CD4-positive, alpha-beta T cell treated with Interleukin-1 beta for 1 hour (primary cell): ENCODE measurements at places on chromosomes 5 and 9.
A peak's percentile ranks its signal among the peaks of the same experiment; 100 is the strongest.

DNA sequence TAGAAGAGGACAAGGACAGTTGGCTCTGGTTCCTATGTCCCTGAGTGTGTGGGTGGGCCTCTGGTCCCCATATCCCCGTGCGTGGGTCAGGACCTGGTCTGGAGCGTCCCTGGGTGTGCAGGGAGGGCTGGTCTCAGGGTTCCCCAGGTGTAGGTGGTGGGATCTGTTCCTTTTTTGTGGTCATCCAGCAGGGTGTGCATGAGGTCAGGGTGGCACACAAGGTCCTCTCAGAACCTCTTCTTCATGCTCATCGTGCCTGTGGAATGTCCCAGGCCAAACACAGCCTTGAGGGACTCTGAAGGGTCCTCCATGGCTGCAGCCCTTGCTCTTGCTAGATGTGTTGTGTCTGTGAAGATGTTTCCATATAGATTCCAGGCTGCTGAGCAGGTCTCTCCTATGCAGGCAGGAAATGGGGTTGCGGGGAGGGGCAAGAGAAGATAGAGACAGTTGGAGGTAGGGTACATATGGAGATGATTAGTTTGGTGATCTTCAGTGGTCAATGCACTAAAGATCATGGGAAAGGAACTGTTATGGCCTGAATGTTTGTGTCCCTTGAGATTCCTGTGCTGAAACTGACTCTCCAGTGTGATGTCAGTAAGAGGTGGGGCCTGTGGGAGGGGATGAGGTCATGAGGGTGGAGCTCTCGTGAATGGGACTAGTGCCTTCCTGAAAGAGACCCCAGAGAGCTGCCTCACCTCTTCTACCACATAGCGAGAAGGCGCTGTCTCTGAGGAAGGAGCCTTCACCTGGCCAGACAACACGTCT lies 53.1 kb downstream of the NXNL2 start:
- no peak for DNase-seq

GRCh38 chr9:130327070-130327780 lies 61.7 kb downstream of the HMCN2 start:
- no peak for DNase-seq

GRCh38 chr9:74282526-74283253 lies 214.4 kb upstream of the RORB start:
- DNase-seq: no peak

- no peak for DNase-seq
These were observed 1.9 kb upstream of the PAEP start for GRCh38 chr9:135559606-135560005.

DNA sequence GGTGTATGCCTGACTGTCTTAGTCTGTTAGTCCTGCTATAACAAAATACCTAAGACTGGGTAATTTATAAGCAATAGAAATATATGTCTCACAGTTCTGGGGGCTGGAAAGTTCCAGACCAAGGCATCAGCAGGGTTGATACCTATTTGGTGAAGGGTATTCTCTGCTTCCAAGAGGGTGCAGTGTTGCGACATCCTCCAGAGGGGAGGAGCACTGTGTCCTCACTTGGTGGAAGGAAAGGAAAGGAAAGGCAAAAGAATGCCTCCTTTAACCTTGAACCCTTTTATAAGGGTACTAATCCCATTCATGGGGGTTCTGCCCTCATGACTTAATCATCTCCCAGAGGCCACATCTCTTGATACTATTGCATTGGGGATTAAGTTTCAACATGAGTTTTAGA lies 42.0 kb upstream of the SLC24A2 start:
- no peak for DNase-seq

- no peak for DNase-seq
These were observed 70.8 kb upstream of the ENTREP1 start for GRCh38 chr9:69254223-69254622.

DNA sequence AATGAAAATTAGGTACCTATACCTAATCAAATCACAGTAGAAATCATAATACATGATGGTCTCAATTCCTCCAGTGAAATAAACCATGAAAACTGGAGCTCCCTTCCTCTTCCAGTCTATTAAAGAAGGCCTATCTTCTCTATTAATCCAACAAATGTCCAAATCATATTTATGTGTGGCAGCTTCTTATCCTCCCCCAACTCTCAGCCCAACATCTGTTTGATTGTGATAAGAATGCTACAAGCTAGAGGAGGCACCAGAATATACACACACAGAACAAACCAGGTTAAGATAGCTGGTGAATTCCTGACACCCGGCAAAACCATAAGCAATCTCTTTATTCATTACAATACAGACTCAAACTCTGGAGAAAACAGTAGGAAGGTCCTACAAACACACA lies 110.8 kb downstream of the FBXL17 start:
- no peak for DNase-seq

DNA sequence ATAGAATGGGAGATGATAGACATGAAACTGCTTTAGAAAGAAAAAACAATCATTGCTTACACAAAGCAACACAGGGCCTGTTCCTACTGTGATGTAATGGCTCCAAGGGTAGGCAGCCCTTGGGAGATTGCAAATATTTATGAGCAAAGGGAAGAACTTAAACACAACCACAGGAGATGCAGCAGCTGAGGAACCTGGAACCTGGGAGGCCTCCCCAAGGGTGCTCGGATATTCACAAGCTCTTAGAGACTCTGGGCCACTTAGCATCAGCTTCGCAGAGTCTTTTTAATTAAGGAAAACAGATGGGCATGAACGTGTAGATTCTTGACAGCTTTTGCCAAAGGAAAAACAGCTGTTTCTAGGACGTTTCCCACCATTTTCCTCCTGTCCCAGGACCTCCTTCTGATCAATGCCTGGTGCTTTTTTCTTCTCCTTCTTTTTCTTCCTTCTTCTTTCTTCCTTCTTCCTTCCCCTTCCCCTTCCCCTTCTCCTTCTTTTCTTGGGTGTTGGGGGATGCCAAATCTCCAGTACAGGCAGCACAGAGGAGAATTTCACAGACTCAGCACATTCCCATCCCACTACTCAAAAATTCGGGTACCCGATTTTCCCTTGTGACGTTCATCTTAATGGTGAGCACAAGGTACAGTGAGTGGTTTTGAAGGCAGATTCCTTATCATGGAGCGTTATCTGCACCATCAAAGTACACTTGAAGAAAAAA lies 28.1 kb upstream of the TCF7 start:
- no peak for DNase-seq

GRCh38 chr5:61468483-61468865 lies 136.4 kb downstream of the ZSWIM6 start:
- DNase-seq: no peak

- DNase-seq: no peak
These were observed 154.2 kb upstream of the WWC1 start for GRCh38 chr5:168137265-168137664.

- DNase-seq: peak; percentile 17
These were observed 121.9 kb upstream of the RFX3 start for GRCh38 chr9:3647652-3648051.

GRCh38 chr9:28272127-28272526 lies 698.8 kb upstream of the C9orf72 start:
- DNase-seq: no peak

GRCh38 chr5:158007336-158007735 lies 148.4 kb upstream of the CLINT1 start:
- DNase-seq: no peak

GRCh38 chr9:18058564-18059442 lies 415.1 kb upstream of the ADAMTSL1 start:
- DNase-seq: no peak

GRCh38 chr5:149237662-149238061 lies 34.0 kb upstream of the AFAP1L1 start:
- no peak for DNase-seq

DNA sequence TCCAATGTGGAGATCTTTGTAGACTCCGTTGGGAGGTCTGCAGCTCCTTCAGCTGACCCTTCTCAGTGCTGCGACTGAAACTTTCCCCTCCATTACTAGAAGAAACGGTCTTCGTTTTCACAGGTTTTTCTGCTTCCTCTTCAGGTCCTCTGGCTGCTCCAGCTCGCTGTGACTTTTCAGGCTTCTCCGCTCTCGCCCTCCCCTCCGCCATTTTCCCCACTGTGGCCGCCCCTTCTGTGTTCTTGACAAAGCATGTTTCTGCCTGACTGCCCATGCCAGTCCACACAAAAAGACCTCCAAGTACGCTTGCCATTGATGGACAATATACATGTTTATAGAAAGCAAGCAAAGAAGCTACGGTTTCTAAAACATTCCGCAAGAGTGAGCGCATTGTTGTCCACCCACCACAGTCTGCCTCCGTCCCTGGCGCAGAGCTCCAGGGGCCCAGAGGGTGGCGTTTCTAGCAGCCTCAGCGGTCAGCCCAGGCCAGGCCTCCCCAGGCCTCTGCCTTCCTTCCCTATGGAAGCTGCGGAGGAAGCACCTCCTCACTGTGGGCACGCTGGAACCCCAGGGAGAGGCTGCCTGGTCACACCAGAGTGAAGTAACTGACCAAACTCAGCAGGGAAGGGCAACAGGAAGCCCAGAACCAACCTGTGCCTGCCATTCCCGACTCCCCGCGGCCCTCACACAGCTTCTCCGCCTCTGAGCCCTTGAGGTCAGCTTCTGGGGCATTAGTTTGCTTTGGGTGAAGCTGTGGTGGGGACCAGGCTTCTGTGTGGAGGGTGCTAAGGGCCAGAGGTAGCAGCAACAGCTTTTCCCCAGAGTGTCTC lies 19.9 kb upstream of the S1PR3 start:
- no peak for DNase-seq

- no peak for DNase-seq
These were observed 803.9 kb upstream of the CDH10 start for GRCh38 chr5:25448646-25449045.

DNA sequence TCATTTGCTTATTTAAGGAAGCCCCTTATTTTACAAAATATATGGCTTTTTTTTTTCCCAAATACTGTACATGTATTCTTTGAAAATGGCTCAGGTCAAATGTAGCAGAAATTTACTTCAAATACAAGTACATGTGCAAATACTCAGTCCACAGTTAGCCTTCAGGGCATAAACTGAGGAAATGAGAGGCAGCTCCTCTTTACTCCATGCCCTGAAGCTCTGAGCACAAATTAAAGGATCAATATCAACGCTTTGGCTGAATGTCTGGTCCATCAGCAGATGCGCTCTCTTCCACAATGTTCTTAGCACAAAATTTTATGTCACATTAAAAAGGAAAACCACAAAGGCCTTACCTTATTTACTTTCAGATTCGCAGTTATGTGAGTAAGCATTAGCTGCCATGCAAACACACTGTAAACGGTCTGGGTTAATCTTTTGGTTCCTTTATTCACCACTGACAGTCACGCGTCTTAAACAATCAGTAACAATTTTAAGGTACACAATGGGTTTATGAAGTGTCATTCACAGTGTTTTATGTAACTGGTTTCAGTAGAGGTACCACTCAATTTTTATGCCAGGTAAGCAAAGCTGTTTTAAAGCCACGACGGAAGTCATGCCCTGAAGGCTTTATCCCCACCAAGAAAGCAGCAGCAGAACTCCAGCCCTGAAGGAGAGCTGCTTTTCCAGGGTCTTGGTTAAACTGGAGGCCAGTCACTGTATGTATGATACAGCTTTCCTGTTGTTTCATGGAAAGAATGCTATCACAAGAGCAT lies 103.4 kb downstream of the OTULIN start:
- DNase-seq: no peak

GRCh38 chr5:5751498-5751897 lies 329.0 kb downstream of the ICE1 start:
- DNase-seq: no peak

- DNase-seq: no peak
These were observed 117.0 kb downstream of the PAPPA start for GRCh38 chr9:116270546-116270945.

DNA sequence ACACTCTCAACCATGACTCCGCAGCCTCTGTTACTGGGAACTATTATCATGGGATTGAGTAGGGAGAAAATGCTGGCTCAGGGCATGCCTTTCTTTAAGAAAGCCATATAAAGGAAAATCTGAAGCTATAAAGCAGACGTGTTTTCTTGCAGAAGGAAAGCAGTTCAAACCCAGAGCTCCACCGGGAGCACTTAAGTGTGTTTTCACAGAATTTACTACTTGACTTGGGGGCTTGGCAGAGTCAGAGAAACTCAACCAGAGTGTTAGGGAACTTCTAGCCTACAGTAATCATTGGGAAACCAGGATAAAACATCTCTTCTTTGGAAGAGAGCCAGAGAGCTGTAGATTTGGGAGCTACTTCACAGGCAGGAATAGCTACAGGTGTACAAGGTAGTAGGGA lies 283.4 kb upstream of the ADRA1B start:
- DNase-seq: no peak

DNA sequence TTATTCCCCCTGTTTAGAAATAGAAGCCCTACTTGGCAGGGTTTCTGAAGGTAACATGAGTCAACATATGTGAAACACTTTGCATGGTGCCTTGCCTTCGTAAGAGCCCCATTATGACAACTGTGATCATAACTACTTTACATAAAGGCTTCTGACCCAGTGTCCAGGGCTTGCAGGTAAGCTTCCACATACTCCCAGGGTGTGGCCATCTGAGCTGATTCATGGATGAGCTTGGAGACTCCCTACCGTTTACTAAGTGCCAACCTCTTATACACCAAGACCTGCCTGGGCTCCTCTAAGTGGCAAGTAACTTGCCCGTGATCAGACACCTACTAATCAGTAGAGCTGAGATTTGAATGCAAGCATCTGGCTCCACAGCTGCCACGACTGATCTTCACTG lies 62.8 kb upstream of the C5orf58 start:
- DNase-seq: no peak

DNA sequence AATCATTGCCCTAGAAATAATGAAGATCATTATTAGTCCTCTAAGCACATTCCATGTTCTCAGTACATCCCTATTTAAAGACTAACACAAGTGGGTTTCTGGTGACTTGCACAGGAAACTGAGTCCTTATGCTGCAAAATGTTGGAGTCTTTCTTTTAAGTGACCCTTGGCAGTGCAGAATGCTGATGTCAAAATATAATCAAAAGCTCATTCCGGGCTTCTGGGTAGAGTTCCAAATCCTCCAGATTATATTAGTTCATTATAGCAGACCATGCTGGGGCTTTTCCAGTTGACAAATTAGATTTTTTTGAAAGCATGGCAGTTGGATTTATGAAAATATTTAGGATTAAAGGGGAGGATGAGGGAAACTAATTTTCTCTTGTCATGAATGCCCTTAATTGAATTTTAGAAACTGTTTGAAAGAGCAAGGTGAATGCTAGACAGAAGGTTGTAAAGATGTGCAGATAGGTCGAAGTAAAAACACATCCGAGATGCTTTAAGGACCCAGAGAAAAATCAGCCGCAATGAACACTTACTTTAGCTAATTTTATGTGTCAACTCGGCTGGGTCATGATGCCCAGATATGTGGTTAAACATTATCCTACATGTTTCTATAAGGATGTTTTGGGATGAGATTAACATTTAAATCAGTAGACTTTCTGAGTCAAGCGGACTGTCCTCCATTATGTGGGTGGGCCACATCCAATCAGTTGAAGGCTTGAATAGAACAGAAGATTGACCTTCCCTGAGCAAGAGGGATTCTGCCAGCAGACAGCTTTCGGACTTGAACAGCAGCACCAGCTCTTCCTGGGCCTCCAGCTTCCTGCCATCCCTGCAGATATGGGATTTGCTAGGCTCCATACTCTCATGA lies 88.7 kb downstream of the DAP start:
- no peak for DNase-seq
